ENCODE measurements at places on chromosomes 11 and 22. TPM values are rescaled to one million over a fixed set of nuclear protein-coding genes. Genes with fewer than 3 reads are reported as not detected.

DNA sequence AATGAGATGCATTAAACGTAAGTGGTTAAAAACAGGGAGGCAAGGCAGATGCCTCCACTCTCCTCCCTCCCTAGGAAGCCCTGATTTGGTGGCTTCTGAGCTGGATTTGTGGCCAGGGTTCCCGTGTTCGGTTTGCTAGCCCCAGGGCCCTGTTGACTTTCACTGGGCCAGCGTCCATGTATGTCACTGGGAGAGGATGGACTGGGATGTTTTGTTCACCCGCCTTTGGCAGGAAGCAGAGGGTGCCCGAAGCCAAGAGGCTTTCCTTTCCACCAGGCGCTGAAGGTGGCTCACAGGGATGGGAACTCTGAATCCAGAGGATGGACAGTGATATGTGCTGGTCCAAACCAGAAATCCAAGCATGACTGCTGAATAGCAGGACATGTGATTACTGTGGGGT is 146.6 kb downstream of the CSNK2A3 start:
- no peak overlapping the region for H3K27ac ChIP-seq
- no peak overlapping the region for H3K4me3 ChIP-seq
- peaks cover 32% of the 10 kb centered on the region for H3K27me3 ChIP-seq
- no peaks in the 10 kb centered on the region for H3K4me1 ChIP-seq
- DNase-seq, result no peak
- peaks cover 2% of the 10 kb centered on the region for H3K36me3 ChIP-seq

DNA sequence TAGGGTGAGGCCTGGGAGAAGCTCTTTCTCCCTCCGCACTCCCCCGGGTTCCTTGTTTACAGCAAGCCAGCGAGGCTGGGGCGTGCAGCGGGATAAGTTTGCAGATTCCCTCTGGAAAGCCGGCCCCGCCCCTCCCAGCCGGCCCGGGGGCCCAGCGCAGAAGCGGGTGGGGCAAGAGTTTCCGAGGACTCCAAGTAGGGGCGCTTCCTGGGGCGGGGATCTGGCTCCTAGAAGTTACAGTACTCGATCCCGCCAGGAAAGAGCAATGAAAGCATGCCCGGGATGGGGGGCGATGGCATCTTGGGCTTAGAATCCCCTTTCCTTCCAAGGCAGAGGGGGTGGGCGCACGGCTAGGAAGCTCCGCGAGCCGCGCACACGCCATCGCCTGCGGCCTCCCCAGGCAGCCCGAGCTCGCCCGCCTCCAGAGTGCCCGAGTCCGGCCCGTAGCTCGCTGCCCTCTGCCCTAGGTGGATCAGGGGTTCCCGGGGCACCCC is 385 bp downstream of the TST start:
- peak overlapping the region; percentile 90 for H3K4me3 ChIP-seq
- H3K27ac ChIP-seq, result no peak overlapping the region
- H3K27me3 ChIP-seq, result no peaks in the 10 kb centered on the region
- H3K36me3 ChIP-seq, result no peaks in the 10 kb centered on the region
- no peak for DNase-seq

GRCh38 chr22:38924347-38924952 is 33.0 kb upstream of the APOBEC3A start:
- DNase-seq, result no peak
- H3K4me1 ChIP-seq, result peaks cover 5% of the 10 kb centered on the region
- H3K36me3 ChIP-seq, result no peaks in the 10 kb centered on the region
- H3K27ac ChIP-seq, result no peak overlapping the region
- no peak overlapping the region for H3K4me3 ChIP-seq
- H3K27me3 ChIP-seq, result peaks cover 55% of the 10 kb centered on the region

GRCh38 chr11:42825598-42825997 is 486.2 kb upstream of the API5 start:
- DNase-seq, result no peak
- H3K36me3 ChIP-seq, result no peaks in the 10 kb centered on the region
- H3K27me3 ChIP-seq, result no peaks in the 10 kb centered on the region
- no peak overlapping the region for H3K4me3 ChIP-seq

PATE4 gene
- not detected for total RNA-seq

GRCh38 chr22:27810609-27811151 is 9.1 kb upstream of the MN1 start:
- peaks cover under 1% of the 10 kb centered on the region for H3K27me3 ChIP-seq
- H3K36me3 ChIP-seq, result no peaks in the 10 kb centered on the region
- H3K27ac ChIP-seq, result no peak overlapping the region

OR51B4 gene
- not detected for total RNA-seq

DNA sequence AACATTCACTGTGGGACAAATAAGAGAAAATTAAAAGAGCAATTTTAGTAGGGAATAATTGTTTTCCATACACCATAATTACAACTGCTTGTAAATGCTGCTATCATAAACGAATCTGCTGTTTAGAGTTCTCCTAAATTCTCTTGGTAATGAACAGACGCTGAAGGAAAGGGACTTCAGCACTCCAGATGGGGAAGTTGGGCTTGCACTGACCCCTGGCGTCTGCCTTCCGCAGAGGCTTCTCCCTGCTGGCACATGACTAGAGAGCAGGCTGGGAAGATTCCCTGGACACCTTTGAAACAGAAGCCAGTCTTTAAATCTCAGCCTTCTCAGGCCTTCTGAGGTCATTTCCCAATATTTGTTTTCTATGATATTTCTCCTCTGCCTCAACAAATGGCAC is 84.1 kb downstream of the NXPE2 start:
- no peaks in the 10 kb centered on the region for H3K4me1 ChIP-seq
- peaks cover 2% of the 10 kb centered on the region for H3K27me3 ChIP-seq
- no peak overlapping the region for H3K27ac ChIP-seq
- H3K36me3 ChIP-seq, result no peaks in the 10 kb centered on the region
- no peak for DNase-seq

DNA sequence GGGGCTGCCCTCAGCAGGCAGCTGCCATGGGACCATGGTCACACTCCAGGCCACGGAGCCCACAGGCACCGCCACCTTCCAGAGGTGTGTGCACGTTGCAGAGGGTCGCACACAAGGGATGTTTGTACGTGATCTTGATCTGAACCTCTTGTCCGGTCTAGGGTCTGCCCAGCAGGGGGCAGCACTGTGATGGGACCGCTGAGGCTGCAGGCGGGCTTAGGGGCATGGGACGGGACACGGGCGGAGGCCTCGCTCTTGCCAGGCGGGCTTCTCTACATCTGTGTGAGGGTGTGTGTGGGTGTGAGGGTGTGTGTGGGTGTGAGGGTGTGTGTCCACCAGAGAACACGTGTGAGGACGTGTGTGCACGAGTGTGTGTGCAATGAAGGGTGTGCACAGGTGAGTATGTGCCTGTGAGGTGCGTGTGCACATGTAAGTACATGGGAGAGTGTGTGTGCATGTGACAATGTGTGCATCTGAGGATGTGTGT is 52.4 kb downstream of the CACNA1I start:
- H3K4me1 ChIP-seq, result peaks cover 2% of the 10 kb centered on the region
- no peak overlapping the region for H3K4me3 ChIP-seq
- DNase-seq, result peak; percentile 82
- no peaks in the 10 kb centered on the region for H3K36me3 ChIP-seq

DNA sequence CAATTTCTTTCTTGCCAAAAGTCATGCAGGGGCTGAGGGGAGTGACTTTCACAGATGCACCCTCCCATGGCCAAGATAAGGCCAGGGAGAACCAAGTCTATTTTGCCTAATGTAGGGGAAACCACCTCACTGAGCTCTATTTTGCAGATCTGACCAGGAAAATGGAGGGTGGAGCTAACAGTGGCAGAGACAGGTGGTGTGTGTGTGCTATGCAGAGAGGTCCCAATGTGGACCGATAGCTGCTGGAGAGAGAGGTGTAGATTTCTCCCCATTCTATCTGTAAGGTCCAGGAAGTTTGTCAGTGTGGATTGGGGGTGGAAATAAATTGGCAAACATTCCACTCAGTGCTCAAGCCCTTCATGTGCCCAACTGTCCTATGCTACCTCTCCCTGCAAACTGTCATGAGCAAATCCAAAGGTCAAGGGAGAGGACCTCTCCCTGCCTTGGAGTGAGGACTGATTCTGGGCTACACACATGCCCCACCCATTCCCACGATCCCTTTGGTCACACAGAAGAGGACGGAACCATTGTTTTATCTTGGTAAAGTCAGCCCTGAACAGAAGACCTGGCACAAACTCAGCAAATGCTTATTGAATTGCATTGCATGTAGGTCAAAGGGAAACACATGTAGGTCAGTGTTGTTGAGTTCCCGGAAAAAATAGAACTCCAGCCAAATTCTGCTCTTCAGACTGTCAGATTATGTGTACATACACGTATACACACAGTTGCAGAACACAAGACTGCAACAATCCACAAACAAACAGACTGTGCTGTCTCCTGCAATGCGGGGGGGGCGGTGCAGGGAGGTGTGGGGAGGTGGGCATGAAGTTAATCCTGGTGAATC is 65.9 kb downstream of the C11orf58 start:
- no peak overlapping the region for H3K4me3 ChIP-seq
- no peak for DNase-seq
- no peak overlapping the region for H3K27ac ChIP-seq
- peaks cover 9% of the 10 kb centered on the region for H3K4me1 ChIP-seq

DNA sequence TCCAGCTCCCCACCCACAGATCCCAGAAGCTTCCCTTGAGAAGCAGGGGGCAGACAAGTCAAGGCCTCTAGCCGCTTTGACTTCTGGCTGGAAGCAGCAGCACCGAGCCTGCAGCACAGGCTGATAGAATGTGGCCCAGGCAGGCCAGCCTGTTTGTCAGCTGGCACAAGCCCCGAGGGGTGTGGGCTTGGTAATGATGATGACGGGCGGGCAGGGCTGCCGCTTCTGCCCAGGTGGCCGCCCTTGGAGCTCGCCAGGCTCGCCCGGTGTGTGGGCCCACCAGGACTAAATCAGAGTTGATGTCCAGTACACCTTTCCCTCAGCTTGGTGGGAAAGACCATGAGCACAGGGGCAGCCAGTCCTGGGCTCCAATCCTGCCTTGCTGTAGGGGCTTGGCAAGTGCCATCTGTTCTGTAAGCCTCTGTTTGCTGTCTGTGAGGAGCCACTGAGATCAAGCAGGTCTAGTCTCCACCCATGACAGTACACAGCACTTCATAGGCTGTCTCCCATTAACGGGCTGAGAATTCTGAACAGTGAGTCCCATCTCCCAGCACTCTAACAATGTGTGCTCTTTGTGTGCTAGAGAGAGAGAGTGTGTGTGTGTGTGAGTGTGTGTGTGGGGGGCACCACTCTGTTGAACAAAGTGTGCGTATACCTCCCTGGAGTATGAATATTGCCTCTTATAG is 26.8 kb downstream of the MICAL2 start:
- peaks cover 21% of the 10 kb centered on the region for H3K36me3 ChIP-seq
- DNase-seq, result no peak
- H3K4me3 ChIP-seq, result no peak overlapping the region
- no peak overlapping the region for H3K27ac ChIP-seq
- no peaks in the 10 kb centered on the region for H3K27me3 ChIP-seq

DNA sequence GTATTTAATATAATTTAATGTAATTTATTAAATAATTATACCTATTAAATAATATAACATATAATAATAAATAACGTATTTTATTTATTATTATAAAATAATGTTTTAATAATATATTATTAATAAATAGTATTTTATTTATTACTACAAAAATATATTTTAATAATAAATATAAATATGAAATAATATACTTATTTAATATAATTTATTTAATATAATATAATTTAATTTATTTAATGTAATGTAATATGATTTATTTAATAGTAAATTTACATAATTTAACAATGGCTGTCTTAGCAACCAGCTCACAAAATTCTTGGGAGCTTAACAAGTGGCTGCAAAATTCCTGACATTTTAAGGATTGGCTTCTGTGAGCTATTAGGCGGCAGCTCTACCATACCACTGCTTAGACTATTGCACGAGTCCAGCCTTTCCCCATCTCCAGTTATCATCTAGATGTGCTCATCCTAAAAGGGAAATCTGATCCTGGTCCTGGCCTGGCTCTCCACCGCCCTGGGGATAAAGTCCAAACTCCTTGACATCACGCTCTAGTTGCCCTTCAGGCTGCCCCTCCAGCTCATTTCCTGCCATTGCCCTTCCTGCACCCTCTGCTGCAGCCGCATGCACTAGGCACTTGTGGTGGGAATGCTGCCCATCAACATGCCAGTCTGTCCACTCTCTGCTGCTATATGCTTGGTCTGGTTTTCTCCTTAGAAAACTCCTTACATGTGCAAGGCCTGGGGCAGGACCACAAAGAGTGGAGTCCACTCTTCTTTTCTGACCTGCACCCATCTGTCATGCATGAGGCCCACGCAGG is 9.8 kb downstream of the MMP20 start:
- DNase-seq, result no peak
- no peak overlapping the region for H3K4me3 ChIP-seq
- H3K27me3 ChIP-seq, result no peaks in the 10 kb centered on the region
- no peaks in the 10 kb centered on the region for H3K36me3 ChIP-seq
- peaks cover 11% of the 10 kb centered on the region for H3K4me1 ChIP-seq

ARHGAP8 gene
- 1.1 TPM for total RNA-seq

DNA sequence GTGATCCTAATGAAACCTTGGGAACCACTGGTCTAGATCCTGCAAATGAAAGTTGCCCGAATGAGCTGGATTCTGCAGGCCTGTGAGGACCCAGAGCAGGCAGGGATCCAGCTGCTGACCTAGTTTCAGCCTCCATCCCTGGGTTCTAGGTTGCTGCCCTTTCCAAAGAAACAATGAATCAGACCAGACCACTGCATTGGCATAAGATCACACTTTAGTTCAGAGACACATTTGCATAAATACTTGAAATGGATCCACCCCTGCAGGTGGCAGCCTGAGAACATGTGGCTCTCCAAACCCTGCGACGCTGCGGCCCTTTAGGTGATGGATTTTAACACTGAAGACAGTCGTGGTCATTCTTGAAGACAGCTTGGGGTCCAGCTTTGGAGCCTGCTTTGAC is 23.7 kb downstream of the ADAMTS8 start:
- H3K4me1 ChIP-seq, result peaks cover 7% of the 10 kb centered on the region
- peaks cover 24% of the 10 kb centered on the region for H3K27me3 ChIP-seq
- DNase-seq, result no peak

ST3GAL4 gene
- total RNA-seq, result 8.8 TPM

Data from activated CD8-positive, alpha-beta memory T cell treated with anti-CD3 and anti-CD28 coated beads, Interleukin-2, amount 10 ng/mL, durations not matched to agents 7 days and 5 days (primary cell).